ENCODE measurements at places on chromosomes 6 and 20.

DNA sequence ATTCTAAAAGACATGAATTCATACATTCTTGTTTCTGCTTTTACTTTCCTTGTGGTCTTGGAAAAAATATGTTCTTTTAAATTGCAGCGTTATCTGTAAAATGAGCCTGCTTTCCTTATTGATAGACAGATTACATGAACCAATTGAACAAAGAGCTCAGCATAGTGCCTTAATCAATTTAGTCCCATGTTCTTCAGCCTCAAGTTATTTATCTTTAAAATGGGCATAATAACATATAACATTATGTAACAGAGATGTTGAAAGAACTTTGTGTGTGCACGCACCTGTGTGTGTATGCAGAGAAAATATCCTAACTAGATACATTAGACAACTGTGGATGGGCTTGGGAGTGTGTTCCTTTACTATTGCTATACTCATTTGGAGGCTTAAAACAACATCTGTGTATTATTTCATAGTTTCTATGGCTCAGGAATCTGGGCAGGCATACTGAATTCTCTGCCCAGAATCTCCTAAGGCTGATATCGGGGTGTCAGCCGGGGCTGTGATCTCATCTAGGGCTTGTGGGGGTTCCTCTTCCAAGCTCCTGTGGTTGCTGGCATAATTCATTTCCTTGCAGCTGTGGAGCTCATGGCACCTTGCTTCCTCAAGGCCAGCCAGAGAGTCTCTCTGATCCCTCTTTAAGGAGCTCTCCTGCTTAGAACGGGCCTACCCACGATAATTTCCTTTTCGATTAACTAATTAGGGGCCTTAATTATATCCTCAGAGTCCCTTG, 194.1 kb downstream of the ARID1B start:
- DNase-seq = no peak

GRCh38 chr20:5056801-5057599, 55.7 kb upstream of the SLC23A2 start:
- DNase-seq = peak; percentile 39

GRCh38 chr20:20211274-20211987, 156.5 kb upstream of the INSM1 start:
- peak; percentile 62 for DNase-seq

GRCh38 chr6:168490757-168491156, 49.8 kb downstream of the SMOC2 start:
- no peak for DNase-seq

DNA sequence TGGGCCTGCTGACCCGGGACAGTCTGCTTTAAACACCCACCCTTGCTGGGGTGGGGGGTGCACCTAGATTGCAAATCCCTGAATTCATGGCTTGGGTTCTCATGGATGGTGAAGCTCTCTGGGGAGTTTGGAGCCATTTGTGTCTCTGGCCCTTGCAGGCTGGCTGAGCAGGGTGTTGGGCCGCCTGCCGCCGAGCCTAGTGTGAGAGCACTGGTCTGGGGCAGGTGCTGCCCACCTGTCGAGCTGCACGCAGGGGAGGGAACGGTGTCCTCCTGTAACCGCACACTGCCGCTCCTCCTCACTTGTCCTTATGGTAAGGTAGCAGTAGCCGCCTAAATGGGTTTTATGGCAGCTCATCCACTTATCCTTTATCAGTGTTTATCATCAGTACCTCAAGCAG, 143.9 kb downstream of the DTNBP1 start:
- no peak for DNase-seq

DNA sequence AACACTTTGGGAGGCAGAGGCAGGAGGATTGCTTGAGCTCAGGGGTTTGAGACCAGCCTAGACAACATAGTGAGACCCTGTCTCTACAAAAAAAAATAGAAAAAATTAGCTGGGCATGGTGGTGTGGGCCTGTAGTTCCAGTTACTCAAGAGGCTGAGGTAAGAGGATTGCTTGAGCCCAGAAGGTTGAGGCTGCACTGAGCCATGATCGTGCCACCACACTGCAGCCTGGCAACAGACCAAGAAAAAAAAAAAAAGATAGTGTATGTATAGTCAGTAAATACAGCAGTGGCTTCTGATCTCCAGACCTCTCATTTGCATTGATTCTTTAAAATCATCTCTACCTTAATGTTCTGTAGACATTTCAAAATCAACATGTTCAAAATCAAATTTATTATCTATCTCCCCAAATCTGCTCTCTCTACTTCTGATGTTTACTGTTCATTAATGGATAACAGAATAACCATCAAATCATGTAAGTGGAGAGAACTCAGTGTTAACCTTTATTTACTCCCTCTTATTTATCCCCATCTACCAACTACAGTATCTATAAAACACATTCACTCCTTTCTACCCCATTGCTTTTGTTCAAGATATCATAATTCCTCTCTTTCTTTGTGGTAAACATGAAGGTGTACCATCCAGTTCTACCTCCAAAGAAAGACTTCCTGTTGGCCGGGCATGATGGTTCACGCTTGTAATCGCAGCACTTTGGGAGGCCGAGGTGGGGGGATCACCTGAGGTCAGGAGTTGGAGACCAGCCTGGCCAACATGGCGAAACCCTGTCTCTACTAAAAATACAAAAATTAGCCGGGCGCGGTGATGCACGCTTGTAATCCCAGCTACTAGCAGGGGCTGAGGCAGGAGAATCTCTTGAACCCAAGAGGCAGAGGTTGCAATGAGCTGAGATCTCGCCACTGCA, 7.7 kb downstream of the PROCR start:
- DNase-seq = no peak

DNA sequence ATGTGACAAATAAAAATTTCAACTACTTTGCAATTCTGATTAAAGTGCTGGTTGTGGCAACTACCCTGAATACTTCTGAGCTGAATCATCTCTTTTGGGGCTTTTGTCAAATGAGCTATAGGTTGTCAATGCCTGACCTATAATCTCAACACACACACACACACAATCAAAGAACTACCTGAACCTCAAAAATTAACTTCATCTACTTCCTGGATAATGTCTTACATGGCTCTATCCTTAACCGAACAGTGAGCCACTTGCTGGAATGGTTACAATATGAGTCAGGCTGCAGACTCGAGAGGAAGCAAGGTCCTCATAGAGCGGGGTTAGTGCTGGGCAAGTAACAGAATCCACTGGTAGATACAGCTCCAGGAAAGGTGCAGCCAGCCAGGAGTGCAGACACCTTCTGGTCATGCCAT, 70.6 kb upstream of the DST start:
- peak; percentile 60 for DNase-seq
